ENCODE measurements at places on chromosomes 3 and 15. TPM values are rescaled to one million over a fixed set of nuclear protein-coding genes. Genes with fewer than 3 reads are reported as not detected.
A peak's percentile ranks its signal among the peaks of the same experiment; 100 is the strongest.

GRCh38 chr3:7728566-7729519, 772.8 kb upstream of the LMCD1 start:
- H3K36me3 ChIP-seq = no peaks in the 10 kb centered on the region
- H3K27ac ChIP-seq = no peak overlapping the region
- H3K4me1 ChIP-seq = no peaks in the 10 kb centered on the region
- no peak overlapping the region for H3K4me3 ChIP-seq

GRCh38 chr3:139222100-139222657, 121.6 kb upstream of the MRPS22 start:
- H3K27me3 ChIP-seq = no peaks in the 10 kb centered on the region
- DNase-seq = no peak
- no peaks in the 10 kb centered on the region for H3K36me3 ChIP-seq
- H3K27ac ChIP-seq = no peak overlapping the region
- peaks cover 9% of the 10 kb centered on the region for H3K4me1 ChIP-seq

GRCh38 chr15:39854161-39854560, 65.9 kb downstream of the GPR176 start:
- DNase-seq = no peak
- no peaks in the 10 kb centered on the region for H3K36me3 ChIP-seq
- H3K4me3 ChIP-seq = no peak overlapping the region
- no peak overlapping the region for H3K27ac ChIP-seq

DNA sequence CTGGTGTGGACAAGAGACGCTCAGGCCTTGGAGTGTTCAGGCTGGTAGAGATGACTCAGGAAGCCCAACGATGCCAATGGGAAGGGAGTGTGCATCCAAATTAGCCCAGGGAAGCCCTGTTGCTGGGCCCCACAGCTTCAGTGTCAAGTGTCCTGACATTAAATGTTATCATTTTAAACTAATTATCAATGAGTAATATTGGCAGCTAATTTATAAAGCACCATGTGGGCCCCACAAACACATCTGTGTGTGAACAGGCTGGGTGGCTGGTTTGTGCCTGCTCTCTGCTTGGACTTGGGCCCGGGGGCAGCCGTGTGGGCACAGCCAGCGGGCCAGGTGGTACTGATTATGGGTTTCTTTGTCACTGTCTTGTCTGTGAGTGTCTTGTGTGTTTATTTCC, 15.0 kb downstream of the FBLN2 start:
- no peak overlapping the region for H3K27ac ChIP-seq
- DNase-seq = no peak
- peaks cover 20% of the 10 kb centered on the region for H3K4me1 ChIP-seq
- H3K27me3 ChIP-seq = no peaks in the 10 kb centered on the region
- H3K36me3 ChIP-seq = no peaks in the 10 kb centered on the region

DNA sequence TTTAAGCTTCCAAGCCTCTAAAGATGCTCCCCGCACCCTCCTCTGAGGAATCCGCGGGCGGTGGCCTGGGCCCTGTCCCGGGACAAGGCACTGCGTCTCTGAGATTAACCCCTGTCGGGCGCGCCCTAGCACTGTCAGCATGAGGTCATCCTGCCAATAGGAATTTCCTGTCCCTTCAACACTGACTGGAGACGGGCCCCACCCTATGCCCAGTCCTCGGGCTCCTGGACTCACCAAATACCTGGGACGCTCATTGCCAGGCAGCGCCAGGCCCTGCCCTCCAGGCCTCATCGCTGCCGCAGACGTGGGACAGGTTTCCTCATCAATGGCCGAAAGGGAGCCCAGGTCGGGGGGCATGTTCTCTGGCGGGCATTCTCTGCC, 67.6 kb upstream of the SH3GL3 start:
- no peaks in the 10 kb centered on the region for H3K27me3 ChIP-seq
- peaks cover 9% of the 10 kb centered on the region for H3K4me1 ChIP-seq
- DNase-seq = no peak

DNA sequence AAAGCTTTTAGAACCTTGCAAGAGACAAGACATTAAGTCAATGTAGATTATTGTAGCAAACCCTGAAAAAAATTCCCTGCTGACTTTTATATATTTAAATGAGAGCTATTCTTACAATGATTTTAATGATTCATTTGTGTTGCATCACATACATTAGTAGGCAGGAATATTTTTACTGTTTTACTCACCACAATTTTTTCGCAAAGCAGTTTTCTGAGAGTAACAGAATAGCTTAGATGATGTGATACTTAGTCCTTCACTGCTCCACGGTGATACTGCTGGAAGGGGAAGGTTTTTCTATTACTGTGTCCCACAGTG, 43.9 kb upstream of the CLRN1 start:
- H3K36me3 ChIP-seq = no peaks in the 10 kb centered on the region
- H3K4me1 ChIP-seq = no peaks in the 10 kb centered on the region
- DNase-seq = peak; percentile 1
- no peaks in the 10 kb centered on the region for H3K27me3 ChIP-seq
- no peak overlapping the region for H3K27ac ChIP-seq

- H3K27me3 ChIP-seq = no peaks in the 10 kb centered on the region
- peak overlapping the region; percentile 88 for H3K27ac ChIP-seq
- peaks cover 6% of the 10 kb centered on the region for H3K36me3 ChIP-seq
- H3K4me1 ChIP-seq = peaks cover 38% of the 10 kb centered on the region
- DNase-seq = no peak
- H3K4me3 ChIP-seq = peak overlapping the region; percentile 84
These were observed 988 bp upstream of the CHSY1 start for GRCh38 chr15:101252836-101253235.

DNA sequence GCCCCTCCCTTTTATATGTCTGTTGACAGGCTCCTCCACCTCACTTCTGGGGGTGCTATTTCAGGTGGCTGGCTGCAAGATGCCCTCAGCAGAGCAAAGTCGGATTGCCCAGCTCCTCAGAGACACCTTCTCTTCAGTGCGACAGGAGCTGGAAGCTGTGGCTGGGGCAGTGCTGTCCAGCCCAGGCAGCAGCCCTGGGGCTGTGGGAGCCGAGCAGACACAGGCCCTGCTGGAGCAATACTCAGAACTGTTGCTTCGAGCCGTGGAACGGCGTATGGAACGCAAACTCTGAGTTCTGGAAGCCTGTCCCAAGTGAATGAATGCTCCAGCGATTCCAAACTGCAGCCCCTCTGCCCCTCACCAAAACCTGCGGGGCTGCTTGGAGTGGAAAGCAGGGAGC, 2.7 kb upstream of the JMJD7 start:
- no peaks in the 10 kb centered on the region for H3K27me3 ChIP-seq
- H3K4me3 ChIP-seq = no peak overlapping the region
- H3K4me1 ChIP-seq = peaks cover 28% of the 10 kb centered on the region
- peaks cover 60% of the 10 kb centered on the region for H3K36me3 ChIP-seq

DNA sequence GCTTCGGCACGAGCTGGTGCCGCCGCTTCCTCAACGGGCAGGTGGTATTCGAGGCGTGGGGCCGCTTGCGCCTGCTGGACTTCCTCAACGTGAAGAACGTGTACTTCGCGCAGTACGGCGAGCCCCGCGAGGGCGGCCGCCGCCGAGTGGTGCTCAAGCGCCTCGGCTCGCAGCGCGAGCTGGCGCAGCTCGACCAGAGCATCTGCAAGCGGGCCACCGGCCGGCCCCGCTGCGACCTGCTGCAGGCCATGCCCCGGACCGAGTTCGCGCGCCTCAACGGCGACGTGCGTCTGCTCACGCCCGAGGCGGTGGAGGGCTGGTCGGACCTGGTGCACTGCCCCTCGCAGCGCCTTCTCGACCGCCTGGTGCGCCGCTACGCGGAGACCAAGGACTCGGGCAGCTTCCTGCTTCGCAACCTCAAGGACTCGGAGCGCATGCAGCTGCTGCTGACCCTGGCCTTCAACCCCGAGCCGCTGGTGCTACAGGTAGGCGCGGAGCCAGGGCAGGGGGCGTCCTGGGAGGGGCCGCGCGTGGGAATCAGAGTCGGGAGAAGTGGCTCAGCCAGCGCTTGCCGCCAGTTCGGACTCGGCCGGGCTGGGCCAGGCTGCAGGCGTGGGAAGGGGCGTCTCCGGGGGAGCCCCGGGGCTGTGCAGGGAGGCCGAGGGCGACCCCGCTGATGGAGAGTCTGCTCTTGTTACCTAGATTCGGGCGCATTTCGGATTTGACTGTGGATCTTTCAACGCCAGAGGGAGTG, 1.1 kb downstream of the DIPK2A start:
- peak; percentile 93 for DNase-seq
- peak overlapping the region; percentile 87 for H3K4me3 ChIP-seq
- H3K27me3 ChIP-seq = no peaks in the 10 kb centered on the region
- peak overlapping the region; percentile 95 for H3K27ac ChIP-seq

DNA sequence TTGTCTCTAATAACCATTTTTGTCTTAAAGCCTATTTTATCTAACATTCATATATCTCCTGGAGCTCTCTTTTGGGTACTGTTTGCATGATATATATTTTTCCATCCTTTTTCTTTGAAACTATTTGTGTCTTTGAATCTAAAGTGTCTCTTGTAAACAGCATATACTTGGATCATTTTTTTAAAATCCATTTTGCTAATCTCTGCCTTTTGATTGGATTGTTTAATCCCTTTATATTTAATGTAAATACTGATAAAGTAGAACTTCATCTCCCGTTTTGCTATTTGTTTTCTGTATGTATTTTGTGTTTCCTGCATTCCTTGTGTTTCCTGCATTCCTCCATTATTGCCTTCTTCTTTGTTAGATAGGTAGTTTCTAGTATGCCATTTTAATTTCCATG, 31.4 kb downstream of the ACAA1 start:
- no peaks in the 10 kb centered on the region for H3K27me3 ChIP-seq
- DNase-seq = no peak
- H3K4me3 ChIP-seq = no peak overlapping the region
- no peaks in the 10 kb centered on the region for H3K36me3 ChIP-seq
- H3K4me1 ChIP-seq = no peaks in the 10 kb centered on the region

GRCh38 chr3:12759097-12759679, at the start of gene TMEM40:
TMEM40 (minus strand) TSS chr3:12759259; CDS start chr3:12749832, 9,427 bp downstream.
- no peaks in the 10 kb centered on the region for H3K27me3 ChIP-seq
- no peak within 1 kb of the TSS for H3K4me3 ChIP-seq
- peak within 1 kb of the TSS; percentile 77 for H3K27ac ChIP-seq
- H3K36me3 ChIP-seq = no peaks in the 10 kb centered on the region
- peaks cover 20% of the 10 kb centered on the region for H3K4me1 ChIP-seq

DNA sequence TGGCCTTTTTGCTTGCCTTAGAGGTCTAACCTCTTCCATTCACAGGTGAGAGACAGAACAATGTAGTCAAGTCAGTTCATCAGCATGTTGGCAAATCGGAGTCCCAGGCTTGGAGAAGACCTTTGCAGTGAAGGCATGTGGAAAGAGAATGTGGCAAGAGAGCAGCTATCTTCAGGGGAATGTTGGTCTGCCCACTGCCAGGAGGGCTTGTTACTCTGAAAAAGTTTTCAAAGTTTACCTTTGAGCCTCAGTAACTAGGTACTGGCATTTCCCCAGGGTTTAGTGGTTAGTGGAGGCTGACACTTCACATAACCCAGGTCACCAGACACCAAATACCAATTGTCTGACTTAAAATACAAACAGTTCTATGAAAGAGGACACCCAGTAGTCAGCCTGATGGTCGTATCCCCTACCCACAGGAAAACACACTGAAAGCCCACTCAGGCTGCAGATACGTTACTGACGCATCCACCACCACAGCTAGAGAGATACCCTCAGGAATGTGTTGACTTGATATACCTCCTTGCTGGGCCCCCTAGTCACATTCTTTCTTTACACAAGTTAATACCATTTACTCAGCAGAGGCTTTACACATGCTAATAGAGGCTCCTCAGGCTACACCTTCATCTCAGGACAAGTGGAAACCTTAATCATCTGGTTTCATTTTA, 9.7 kb upstream of the ARID3B start:
- H3K4me1 ChIP-seq = no peaks in the 10 kb centered on the region
- H3K27ac ChIP-seq = no peak overlapping the region
- no peaks in the 10 kb centered on the region for H3K27me3 ChIP-seq
- no peaks in the 10 kb centered on the region for H3K36me3 ChIP-seq
- DNase-seq = no peak

- no peak for DNase-seq
- no peak overlapping the region for H3K27ac ChIP-seq
- no peak overlapping the region for H3K4me3 ChIP-seq
- H3K27me3 ChIP-seq = no peaks in the 10 kb centered on the region
- H3K4me1 ChIP-seq = peaks cover 3% of the 10 kb centered on the region
- no peaks in the 10 kb centered on the region for H3K36me3 ChIP-seq
These were observed 22.8 kb downstream of the C2CD4A start for GRCh38 chr15:62089616-62090015.

- H3K4me1 ChIP-seq = peaks cover 86% of the 10 kb centered on the region
- H3K27ac ChIP-seq = peak overlapping the region; percentile 82
- DNase-seq = no peak
These were observed 31.3 kb downstream of the CYP8B1 start for GRCh38 chr3:42844412-42844713.

- H3K27ac ChIP-seq = no peak overlapping the region
- no peaks in the 10 kb centered on the region for H3K4me1 ChIP-seq
- H3K27me3 ChIP-seq = no peaks in the 10 kb centered on the region
- H3K4me3 ChIP-seq = no peak overlapping the region
- no peaks in the 10 kb centered on the region for H3K36me3 ChIP-seq
These were observed 3.9 kb downstream of the CYP1A2 start for GRCh38 chr15:74752531-74752930.

- H3K27me3 ChIP-seq = no peaks in the 10 kb centered on the region
- H3K4me3 ChIP-seq = no peak overlapping the region
- no peaks in the 10 kb centered on the region for H3K36me3 ChIP-seq
These were observed 29.7 kb upstream of the STRIT1 start for GRCh38 chr3:155323063-155323666.

DNA sequence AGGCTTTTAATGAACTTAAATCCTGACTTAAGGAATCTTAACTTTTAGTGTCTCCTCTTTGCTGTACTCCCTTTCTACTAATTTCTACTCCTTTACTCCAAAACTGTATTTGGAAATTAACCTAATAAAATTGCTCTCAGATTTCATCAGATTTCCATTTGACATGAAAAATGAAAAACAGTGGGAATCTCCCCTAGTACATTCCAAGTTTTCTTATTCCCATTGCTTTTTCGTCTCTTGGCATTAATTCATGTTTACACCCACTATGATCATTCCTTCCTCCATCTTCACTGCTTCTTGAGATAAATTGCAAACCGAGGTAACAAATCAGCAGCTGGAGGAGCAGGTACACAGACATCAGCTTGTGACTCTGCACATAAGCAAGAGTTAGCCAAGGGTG, 208.7 kb downstream of the VGLL3 start:
- H3K36me3 ChIP-seq = no peaks in the 10 kb centered on the region
- no peak overlapping the region for H3K4me3 ChIP-seq
- H3K27me3 ChIP-seq = no peaks in the 10 kb centered on the region
- H3K4me1 ChIP-seq = no peaks in the 10 kb centered on the region

- peaks cover 10% of the 10 kb centered on the region for H3K4me1 ChIP-seq
- no peaks in the 10 kb centered on the region for H3K36me3 ChIP-seq
- H3K4me3 ChIP-seq = no peak overlapping the region
- no peaks in the 10 kb centered on the region for H3K27me3 ChIP-seq
These were observed 325.5 kb downstream of the CHST2 start for GRCh38 chr3:143445118-143445517.

DNA sequence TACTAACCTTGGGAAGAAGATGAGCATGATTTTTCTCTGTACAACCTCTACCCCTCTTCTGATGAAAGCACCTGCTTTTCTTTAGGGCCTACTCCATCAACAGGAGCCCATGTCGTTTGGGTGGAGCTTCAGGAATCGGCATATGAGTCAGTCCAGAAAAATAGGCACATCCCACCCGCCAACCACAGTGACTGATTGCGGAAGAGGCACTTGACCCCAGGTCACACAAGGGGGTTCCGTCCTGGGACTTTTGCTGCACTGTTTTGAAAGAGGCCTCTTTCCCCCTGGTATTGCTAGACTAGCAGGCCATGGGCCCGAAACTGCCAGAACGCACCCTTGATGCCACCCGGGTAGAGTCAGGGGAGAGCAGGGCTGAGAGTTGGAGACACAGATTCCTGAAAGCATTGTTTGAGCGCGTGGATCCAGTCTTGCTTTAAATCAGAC, 19.3 kb upstream of the NRROS start:
- peaks cover 43% of the 10 kb centered on the region for H3K4me1 ChIP-seq
- H3K4me3 ChIP-seq = no peak overlapping the region

Gene RETNLB
- not detected for total RNA-seq

Gene CCR9
- not detected for total RNA-seq

Gene LARP6
- 36.3 TPM for total RNA-seq

Gene CPNE4
- not detected for total RNA-seq

Gene SI
- not detected for total RNA-seq

Gene NCKIPSD
- 18.9 TPM for total RNA-seq

All from esophagus muscularis mucosa (tissue), 4 donors.